ENCODE measurements at places on chromosomes 1 and 21.

- no peak for DNase-seq
Observed at GRCh38 chr1:165883056-165883455, 55.6 kb downstream of the UCK2 start.

GRCh38 chr21:24671901-24672300 is 935.4 kb downstream of the MRPL39 start:
- no peak for DNase-seq

GRCh38 chr1:157993147-157993917 is at the start of gene KIRREL1:
Gene KIRREL1 (plus strand): TSS chr1:157993645. CDS start chr1:157993677, 32 bp downstream.
- no peak for DNase-seq

DNA sequence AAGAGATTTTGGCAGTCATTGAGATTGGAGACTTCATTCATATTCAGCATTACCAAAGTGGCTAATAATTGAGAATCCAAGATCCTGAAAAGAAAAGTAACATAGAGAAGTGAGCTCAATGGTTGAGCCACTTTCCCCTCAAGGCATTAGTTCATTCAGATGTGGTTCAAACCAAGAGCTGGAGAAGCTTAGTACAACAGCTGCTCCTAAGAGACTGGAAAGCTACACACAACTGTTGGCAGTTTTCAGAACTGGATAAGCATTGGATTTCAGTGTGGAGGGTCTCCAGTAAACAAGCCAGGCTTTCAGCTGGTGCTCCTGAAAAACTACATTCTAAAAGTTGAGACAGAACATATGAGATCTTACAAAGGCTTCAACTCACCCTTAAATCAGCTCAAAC is 29.2 kb upstream of the CLDN8 start:
- DNase-seq: no peak

DNA sequence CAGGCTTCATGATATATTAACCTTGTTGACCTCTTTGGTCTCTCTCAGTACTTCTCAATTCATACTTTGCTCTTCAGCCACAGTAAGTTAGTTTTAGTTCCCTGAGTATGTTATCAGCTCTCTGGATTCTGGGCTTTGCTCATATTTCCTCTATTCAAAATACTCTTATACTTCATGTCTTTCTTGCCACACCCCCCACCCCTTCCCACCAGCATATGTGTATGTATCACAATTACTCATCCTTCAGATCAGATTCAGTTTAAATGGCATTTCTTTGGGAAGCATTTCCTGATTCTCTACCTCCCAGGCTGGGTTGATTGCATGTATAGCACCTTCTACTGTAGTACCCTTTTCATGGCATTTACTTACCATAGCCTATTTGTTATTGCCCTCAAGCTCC is 28.3 kb downstream of the SLC30A7 start:
- no peak for DNase-seq

GRCh38 chr1:83954166-83954823 is 44.6 kb downstream of the TTLL7 start:
- DNase-seq: no peak

- no peak for DNase-seq
Observed at GRCh38 chr1:68525781-68526180, 28.9 kb upstream of the DEPDC1 start.

GRCh38 chr1:55060133-55060999 is 21.0 kb downstream of the PCSK9 start:
- DNase-seq: no peak

DNA sequence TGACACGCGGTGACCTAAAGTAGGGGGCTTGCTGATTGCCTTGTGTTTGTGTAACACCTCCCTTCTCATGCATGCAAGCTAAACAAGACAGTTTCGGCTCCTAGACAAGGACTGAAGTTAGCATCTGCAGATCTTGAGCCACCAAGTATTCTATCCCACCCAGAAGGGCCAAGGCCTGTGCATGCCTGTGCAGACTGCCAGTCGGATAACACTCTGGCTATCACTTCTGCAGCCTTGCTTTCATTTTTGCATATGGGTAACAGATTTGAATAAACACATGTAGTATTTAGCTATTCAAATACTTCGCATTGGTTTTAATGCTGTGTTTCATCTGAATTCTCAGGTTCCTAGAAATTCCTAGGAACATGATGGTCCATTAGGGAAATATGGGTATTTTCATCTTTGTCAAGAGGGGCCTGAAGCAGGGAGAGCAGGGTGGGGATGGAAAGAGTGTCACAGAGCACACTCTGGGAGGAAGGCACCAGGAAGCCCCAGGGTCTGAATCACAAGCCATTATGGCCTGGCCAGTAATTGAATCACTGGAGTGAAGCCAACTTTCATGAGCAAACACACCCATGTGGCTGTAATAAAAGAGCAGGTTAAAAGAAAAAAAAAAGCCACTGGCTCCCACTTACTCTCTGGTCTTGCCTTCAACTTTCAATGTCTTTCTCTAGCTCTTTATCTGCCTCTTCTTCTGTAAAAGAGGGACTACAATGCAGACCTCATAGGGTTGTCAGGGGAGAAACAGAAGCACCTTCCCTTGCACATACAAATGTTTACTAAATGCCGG is 28.3 kb downstream of the GADD45A start:
- no peak for DNase-seq

- DNase-seq: no peak
Observed at GRCh38 chr1:227369102-227369760, 50.9 kb upstream of the CDC42BPA start.

GRCh38 chr1:26921126-26921539 is 410 bp upstream of the NUDC start:
- DNase-seq: no peak

DNA sequence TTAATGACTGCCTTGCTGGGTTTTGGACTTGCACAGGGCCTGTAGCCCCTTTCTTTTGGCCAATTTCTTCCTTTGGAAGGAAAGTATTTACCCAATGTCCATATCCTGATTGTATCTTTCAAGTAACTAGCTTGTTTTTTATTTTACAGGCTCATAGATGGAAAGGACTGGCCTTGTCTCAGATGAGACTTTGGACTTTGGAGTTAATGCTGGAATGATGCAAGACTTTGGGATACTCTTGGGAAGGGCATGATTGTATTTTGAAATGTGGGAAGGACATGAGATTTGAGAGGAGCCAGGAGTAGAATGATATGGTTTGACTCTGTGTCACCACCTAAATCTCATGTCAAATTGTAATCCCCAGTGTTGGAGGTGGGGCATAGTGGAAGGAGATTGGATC is 140.1 kb downstream of the C1orf94 start:
- DNase-seq: no peak

DNA sequence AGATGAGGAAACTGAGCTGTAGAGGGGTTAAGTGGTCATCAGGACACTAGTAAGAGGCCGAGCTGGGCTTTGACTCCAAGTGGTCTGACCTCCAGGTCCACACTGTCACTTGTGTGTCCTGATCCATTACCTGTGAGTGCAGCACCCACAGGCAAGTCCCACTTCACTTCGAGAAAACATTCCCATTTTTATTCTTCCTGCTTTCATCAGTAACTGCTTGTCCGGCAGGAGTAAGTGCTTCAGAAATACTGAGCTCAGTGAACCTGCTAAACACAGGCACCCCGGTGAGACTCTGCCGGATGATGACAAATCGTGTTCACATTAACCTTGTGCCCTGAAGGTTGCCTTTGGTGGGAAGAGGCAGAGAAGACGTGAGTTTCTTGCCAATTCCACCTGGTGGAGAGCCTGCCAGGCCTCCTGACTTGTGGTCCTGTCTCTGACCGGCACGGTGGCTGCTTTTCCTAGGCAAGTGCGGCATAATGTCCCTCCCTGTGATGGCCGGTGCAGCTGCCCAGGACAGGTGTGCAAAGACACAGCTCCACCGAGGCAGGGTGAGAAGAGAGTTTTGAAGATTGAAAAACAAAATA is 29.4 kb downstream of the ZBTB18 start:
- no peak for DNase-seq

GRCh38 chr21:44874240-44874496 is 678 bp upstream of the PTTG1IP start:
- peak; percentile 51 for DNase-seq

DNA sequence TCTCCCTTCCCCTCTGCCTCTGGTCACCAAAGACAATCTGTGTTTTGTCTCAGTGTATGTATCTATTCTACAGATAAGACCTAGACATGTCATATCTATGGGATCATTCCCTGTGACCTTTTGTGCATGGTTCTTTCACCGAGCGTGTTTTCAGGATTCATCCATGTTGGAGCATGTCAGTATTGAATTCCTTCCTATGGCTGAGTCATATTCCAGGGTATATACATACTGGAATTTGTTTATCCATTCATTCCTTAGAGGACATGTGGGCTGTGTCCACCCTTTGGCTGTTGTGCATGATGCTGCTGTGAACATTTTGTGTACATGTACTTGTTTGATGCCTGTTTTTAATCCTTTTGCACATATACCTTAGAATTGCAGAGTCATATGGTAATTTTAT is 69.9 kb downstream of the NFASC start:
- no peak for DNase-seq

- no peak for DNase-seq
Observed at GRCh38 chr1:111538343-111539025, 35.1 kb upstream of the ADORA3 start.

DNA sequence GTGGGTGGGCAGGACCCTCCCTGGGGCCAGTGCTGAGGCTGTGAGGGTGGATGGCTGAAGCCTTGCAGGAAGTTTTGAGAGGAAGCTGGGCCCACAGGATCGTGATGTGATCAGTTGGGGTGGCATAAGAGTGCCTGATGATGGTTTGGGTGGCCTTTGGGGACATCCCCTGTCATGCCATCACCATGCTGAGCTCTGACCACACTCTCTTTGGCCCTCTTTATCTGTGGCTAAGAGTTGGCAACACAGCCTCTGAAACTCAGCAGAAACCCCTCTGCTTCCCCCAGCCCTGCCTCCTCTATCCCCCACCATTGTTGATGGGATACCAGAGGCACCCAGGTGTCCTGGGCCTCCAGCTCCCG is 19.8 kb downstream of the MIIP start:
- DNase-seq: no peak

GRCh38 chr1:233993651-233994050 is 89.2 kb downstream of the SLC35F3 start:
- DNase-seq: no peak

GRCh38 chr1:26363549-26364448 is 8.8 kb downstream of the ZNF683 start:
- DNase-seq: peak; percentile 90

DNA sequence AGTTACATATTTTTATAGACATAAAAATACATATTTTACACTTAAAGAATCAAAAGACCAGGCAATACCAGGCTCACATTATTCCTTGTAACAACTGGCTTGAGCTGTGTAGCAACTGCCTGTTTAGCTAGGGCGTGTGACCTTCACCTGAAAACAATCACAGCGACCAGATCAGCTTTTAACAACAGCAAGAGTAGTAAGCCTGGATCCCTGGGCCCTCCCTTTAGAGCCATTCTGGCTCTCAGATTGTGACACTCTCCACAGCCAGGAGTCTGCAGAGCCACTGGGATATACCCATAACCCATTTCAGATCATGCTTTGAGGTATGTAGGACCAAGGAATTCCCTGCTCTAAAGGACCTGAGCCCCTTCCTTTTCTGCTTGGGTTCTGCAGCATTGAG is 29.4 kb upstream of the GNG4 start:
- DNase-seq: no peak

GRCh38 chr21:38505654-38506523 is 7.6 kb upstream of the ERG start:
- DNase-seq: peak; percentile 85

- no peak for DNase-seq
Observed at GRCh38 chr1:70353044-70353443, 1.5 kb downstream of the ANKRD13C start.

- no peak for DNase-seq
Observed at GRCh38 chr1:78038071-78038470, 7.7 kb upstream of the GIPC2 start.

DNA sequence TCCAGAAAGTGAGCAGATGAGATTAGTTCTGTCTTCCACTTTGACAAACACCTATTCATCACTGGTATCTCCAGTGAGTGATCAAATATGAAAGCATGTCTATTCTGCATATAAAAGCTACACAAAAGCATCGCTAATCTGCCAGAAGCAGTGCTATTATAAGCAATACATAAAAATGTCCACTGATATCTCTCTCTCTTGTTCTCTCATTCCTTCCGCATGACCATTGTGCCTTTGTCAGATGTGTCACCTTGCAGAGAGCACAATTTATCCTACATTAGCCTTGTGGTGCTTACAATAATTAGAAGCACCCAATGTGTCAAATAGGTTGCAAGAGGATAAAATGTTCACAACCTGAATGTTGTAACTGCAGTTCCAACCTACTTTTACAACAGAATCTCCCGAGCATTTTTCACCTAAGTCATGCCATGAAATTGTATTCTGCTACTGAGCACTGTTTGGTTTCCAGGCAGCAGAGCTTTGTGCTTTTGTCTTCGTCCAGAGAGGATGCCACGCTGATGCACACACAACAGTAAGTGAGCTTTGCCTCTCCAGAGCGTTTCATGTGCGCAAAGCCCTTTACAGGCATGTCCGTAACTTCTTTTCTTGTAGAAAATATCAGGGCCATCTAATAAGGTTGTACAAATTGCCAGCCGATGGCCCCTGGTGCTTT is 198.7 kb upstream of the PLD5 start:
- no peak for DNase-seq

DNA sequence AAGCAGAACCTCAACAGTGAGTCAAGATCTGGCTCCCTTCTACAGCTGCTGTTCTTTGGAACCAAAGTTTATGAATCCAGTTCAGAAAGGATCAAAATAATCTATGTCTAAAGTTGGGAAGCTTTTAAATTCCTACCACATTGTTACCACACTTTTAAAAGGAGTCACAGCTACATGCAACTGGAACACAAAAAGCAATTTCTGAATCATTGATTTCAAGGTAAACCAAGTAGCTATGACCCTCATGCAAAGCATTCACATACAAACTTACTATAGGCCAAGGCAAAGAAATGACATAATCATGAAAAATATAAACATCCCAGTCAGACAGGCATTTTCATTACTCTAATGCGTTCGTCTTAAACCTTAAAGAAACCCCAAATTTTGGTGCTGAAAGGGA is 3.5 kb downstream of the SIPA1L2 start:
- DNase-seq: no peak

DNA sequence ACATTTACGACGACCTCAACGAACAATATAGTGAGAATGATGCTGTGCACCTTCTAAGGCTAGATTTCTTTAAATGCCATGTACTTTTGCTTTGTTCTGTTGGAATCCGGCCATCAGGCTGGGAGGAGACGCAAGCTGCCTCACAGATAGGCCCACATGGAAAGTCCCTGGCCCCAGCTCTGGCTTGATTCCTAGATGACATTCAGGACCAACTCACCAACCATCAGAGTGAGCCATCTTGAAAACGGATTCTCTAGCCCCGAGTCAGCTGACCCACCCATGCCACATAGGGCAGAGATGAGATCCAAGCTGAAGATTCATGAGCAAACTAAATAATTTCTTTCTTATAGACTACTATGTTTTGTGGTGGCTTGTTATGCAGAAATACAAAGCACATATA is 164.4 kb downstream of the ZNF281 start:
- DNase-seq: no peak

GRCh38 chr1:77950873-77951272 is 28.0 kb downstream of the FUBP1 start:
- DNase-seq: peak; percentile 38

- DNase-seq: peak; percentile 51
Observed at GRCh38 chr1:111441573-111442192, 7.4 kb downstream of the WDR77 start.
